ENCODE measurements at places on chromosomes 4 and X. TPM values are rescaled to one million over a fixed set of nuclear protein-coding genes. Genes with fewer than 3 reads are reported as not detected.
A peak's percentile ranks its signal among the peaks of the same experiment; 100 is the strongest.

DNA sequence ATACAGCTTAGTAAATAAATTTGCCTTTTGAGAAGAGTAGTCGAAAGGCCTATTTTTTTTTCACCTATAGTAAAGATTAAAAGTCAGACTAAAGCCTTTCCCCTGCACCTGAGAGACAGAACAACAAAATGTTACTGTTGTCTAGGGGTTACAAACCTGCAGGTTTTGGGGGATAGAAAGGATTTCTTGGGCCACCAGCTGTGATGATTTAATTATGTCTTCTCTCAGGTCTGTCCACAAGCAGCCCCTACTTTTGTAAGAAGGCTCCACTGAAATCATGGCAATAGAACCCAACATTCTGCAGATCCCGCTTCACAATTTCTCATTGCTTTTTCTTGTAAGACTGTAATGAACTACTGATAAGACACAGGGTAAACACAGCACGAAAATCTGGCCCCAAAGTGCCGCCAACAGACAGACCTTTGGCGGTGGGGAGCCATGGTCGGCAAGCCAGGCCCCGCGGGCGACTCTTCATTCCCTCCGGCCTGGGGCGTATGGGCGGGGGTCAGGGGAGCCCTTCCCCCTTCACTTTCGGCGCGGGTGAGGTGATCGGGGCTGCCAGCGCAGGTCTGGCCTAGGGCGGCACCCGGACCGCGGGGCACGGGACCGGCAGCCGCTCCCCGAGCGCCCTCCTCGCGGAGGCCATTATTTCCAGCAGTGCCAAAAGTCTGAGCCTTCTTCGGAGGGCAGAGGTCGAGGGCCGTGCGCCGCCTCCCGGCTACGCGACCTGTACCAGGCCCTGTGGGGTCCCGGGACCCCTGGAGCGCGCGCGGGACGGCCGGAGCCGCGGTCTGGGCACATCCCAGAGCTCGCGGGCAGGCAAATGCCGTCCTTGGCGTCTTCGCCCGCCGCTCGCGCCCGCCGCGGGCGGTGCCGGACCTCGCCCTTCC, 812 bp upstream of the KDM6A start:
- no peaks in the 10 kb centered on the region for H3K4me1 ChIP-seq
- H3K36me3 ChIP-seq = peaks cover 45% of the 10 kb centered on the region
- peak overlapping the region; percentile 86 for H3K27ac ChIP-seq
- H3K4me3 ChIP-seq = peak overlapping the region; percentile 73
- no peaks in the 10 kb centered on the region for H3K27me3 ChIP-seq

GRCh38 chr4:6723851-6724250, 7.9 kb downstream of the BLOC1S4 start:
- DNase-seq = no peak
- no peak overlapping the region for H3K27ac ChIP-seq
- no peaks in the 10 kb centered on the region for H3K27me3 ChIP-seq

DNA sequence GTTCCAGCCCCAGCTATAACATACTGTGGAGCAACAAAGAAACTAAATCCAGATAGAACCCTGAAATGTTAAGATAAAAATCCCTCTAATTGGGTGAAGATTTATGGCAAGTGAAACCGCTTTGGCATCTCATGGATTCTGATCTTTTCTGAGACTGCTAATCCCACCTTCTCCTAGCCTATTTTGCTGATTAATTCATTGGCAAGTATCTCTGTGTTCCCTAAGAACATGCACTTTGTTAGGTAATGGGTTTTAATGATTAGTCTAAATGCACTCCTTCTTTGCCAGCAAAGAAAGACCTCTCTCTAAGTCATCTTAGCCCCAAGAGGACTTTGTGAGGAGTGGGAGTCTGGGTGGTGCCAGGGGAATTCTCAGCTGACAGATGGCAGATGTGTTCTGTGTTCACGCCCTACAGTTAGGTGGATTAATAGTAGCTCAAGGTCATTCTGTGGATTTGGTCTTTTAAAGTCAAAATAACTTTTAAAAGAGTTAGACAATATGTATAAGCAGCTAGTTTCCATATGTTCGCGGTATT, 171.3 kb downstream of the UNC5C start:
- H3K4me1 ChIP-seq = no peaks in the 10 kb centered on the region
- DNase-seq = no peak
- no peaks in the 10 kb centered on the region for H3K27me3 ChIP-seq

Gene CT83
- total RNA-seq = 30.5 TPM

DNA sequence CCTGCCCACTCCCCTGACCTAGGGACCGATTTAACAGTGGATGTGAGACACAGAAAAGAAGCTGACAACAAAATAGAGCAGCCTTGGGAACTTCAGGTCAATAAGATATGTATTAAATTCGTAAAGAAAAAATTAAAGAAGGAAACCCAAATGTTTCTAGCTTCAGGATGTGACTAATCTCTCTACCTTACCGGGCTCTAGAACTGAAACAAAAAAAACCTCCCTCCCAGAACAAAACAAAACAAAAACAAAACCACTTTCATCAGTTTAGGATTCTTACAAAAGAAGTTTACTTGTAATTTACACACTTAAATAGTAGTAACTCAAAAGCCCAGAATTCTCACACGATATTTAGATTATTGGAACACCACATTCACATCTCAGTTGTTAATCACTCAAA, 185.8 kb upstream of the RPS6KA3 start:
- H3K27ac ChIP-seq = no peak overlapping the region
- no peaks in the 10 kb centered on the region for H3K4me1 ChIP-seq
- H3K4me3 ChIP-seq = no peak overlapping the region
- no peak for DNase-seq
- no peaks in the 10 kb centered on the region for H3K27me3 ChIP-seq
- no peaks in the 10 kb centered on the region for H3K36me3 ChIP-seq

DNA sequence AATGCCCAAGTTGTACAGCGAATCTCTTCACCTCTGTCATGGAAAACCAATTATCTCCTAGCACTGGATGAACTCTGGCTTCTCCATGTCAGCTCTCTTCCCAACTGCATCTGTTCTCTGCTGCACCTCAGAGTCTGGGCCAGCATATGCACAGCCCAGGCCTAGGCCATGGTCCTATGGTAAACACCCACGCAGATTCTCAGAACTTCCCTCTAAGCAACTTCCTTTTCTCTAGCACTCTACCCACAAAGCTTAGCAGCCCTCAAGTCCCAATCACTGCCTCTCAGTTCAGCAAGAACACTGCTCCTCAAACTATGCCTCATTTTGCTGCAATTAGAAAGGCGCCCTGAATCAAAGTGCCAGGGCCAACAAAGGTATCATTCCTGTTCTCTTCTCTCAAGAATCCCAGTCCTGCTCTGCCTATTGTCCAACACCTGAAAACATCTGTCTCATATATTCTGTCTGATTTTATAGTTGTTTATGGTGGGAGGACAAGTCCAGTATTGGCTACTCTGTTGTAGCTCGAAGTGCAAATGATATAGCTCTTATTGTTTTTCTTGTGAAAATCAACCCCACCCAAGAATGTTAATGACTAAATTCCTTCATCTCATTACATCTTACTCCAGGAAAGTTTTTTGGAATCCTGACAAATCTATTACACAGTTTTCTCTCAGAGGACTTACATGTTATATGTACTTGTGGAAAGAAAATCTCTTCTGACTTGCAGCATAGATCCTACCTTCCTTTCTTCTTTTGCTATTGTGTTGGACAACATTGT, 85.4 kb downstream of the DCHS2 start:
- H3K27ac ChIP-seq = no peak overlapping the region
- no peaks in the 10 kb centered on the region for H3K4me1 ChIP-seq
- no peak overlapping the region for H3K4me3 ChIP-seq
- no peaks in the 10 kb centered on the region for H3K27me3 ChIP-seq

GRCh38 chr4:138062929-138063328, 179.2 kb downstream of the SLC7A11 start:
- no peak overlapping the region for H3K27ac ChIP-seq
- no peaks in the 10 kb centered on the region for H3K36me3 ChIP-seq
- no peak for DNase-seq
- no peak overlapping the region for H3K4me3 ChIP-seq
- H3K4me1 ChIP-seq = no peaks in the 10 kb centered on the region
- no peaks in the 10 kb centered on the region for H3K27me3 ChIP-seq

GRCh38 chr4:173365359-173365996, 5.3 kb upstream of the SAP30 start:
- no peaks in the 10 kb centered on the region for H3K4me1 ChIP-seq
- no peaks in the 10 kb centered on the region for H3K27me3 ChIP-seq
- no peak overlapping the region for H3K27ac ChIP-seq
- no peak for DNase-seq

GRCh38 chr4:36111172-36111571, 133.1 kb downstream of the ARAP2 start:
- no peaks in the 10 kb centered on the region for H3K27me3 ChIP-seq
- no peaks in the 10 kb centered on the region for H3K4me1 ChIP-seq
- H3K36me3 ChIP-seq = peaks cover 5% of the 10 kb centered on the region
- DNase-seq = no peak

Gene MND1
- 13.1 TPM for total RNA-seq

- H3K27me3 ChIP-seq = no peaks in the 10 kb centered on the region
- peak overlapping the region; percentile 66 for H3K4me3 ChIP-seq
- DNase-seq = peak; percentile 40
- H3K36me3 ChIP-seq = peaks cover 72% of the 10 kb centered on the region
- peaks cover 18% of the 10 kb centered on the region for H3K4me1 ChIP-seq
- peak overlapping the region; percentile 66 for H3K27ac ChIP-seq
Observed at GRCh38 chr4:2935762-2936743, 27.2 kb downstream of the NOP14 start.

GRCh38 chrX:14427614-14428013, 101.7 kb upstream of the GLRA2 start:
- peaks cover 9% of the 10 kb centered on the region for H3K27me3 ChIP-seq
- H3K4me1 ChIP-seq = no peaks in the 10 kb centered on the region
- H3K36me3 ChIP-seq = no peaks in the 10 kb centered on the region
- H3K27ac ChIP-seq = no peak overlapping the region
- H3K4me3 ChIP-seq = no peak overlapping the region
- no peak for DNase-seq

GRCh38 chr4:13364172-13364571, 120.0 kb downstream of the RAB28 start:
- no peaks in the 10 kb centered on the region for H3K4me1 ChIP-seq
- H3K36me3 ChIP-seq = no peaks in the 10 kb centered on the region
- H3K27ac ChIP-seq = no peak overlapping the region
- no peak for DNase-seq

DNA sequence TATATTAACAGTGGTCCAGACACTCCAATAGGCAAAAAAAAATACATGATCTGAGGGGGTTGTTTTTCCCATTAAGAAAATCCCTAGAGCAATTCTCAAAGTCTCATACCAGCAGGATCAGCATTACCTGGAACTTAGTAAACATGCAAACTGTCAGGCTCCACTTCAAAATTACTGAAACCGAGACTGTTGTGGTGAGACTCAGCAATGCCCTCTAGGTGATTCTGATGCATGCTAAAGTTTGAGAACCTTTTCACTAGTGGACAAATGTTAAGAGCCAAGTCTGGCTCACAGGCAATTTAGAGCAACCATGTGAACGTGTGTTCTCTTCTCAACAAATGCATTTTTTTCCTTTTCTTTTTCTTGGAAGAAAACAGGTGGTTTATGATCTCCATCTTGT, 30.2 kb downstream of the NEK1 start:
- H3K36me3 ChIP-seq = no peaks in the 10 kb centered on the region
- no peaks in the 10 kb centered on the region for H3K27me3 ChIP-seq
- no peak for DNase-seq
- H3K4me1 ChIP-seq = no peaks in the 10 kb centered on the region
- H3K4me3 ChIP-seq = no peak overlapping the region

DNA sequence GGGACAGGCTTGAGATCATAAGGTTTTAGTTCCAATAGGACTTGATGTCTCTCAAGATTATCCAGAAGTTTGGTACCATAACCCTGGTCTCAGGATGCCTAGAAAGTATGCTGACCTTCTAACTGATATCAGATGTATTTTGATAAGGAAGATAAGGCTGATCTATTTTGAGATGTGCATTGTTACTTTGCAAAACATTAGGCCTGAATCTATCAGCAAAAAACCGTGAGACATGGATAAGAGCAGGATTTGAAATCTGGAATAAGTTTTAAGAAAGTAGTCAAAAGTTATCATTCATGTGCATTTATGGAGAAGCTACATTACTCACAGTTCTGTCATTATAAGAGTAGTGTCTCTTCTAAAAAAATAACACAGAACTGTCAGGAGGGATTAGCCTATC, 467.1 kb upstream of the HS3ST1 start:
- no peak for DNase-seq
- no peaks in the 10 kb centered on the region for H3K36me3 ChIP-seq
- H3K4me1 ChIP-seq = peaks cover 13% of the 10 kb centered on the region
- H3K27ac ChIP-seq = no peak overlapping the region

DNA sequence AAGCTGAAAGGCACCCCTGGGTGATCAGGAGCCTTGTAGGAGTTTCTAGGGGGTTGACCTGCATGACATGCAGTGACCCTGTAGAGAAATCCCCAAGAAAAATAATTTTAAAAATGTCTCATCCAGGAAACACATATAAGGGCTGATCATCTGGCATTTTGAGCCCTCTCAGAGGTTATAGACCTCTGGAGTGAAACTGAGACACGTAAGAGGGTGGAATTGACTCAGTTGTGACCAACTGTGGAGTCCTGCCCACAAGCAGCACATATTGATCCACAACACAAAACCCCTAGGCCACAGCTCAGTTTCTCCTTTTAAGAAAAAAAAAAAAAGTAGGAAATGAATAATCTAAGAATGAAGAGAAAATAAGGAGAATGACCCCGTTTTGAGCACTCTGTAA, 32.5 kb upstream of the MTMR8 start:
- no peaks in the 10 kb centered on the region for H3K27me3 ChIP-seq
- no peaks in the 10 kb centered on the region for H3K4me1 ChIP-seq
- no peaks in the 10 kb centered on the region for H3K36me3 ChIP-seq
- no peak for DNase-seq

DNA sequence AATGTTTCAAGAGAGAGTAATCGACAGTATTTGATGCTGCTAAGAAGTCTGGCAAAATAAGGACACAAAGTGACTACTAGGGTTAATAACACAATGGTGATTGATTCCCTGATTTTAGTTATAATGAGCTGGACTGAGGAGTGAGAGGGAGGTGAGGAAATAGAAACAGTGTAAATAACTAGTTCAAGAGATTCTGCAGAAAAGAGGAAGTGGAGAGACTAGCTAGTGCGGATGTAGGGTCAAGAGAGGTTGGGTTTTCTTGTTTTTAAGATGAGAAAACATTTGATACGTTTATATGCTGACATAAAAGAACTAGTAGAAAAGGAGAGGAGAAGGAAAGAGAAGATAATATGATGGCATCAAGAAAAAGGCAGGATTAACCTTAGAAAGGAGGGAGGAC, 12.2 kb upstream of the TRPC5 start:
- no peaks in the 10 kb centered on the region for H3K27me3 ChIP-seq
- H3K27ac ChIP-seq = no peak overlapping the region

DNA sequence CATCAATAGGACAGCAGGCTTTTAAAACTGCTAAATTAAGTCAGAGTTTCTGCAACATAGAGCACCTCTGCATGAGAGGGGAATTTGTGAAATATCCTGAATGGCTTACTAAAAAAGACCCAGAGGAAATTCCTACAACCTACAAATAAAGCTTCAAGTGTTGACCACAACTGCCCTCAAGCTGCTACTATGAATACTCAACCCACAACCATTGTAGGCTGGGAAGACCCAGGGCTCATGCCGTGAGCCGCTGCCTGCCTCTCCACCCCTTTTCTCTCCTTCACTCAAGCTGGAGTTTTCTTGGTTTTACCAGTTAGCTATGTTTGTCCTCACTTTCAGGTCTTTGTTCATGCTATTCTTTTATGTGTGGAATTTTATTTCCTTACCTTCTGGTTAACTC, 151.6 kb downstream of the EMCN start:
- no peaks in the 10 kb centered on the region for H3K36me3 ChIP-seq
- no peak overlapping the region for H3K27ac ChIP-seq
- H3K4me3 ChIP-seq = no peak overlapping the region
- no peak for DNase-seq
- H3K27me3 ChIP-seq = no peaks in the 10 kb centered on the region

- peaks cover 8% of the 10 kb centered on the region for H3K4me1 ChIP-seq
- no peak overlapping the region for H3K27ac ChIP-seq
- H3K27me3 ChIP-seq = no peaks in the 10 kb centered on the region
- H3K36me3 ChIP-seq = no peaks in the 10 kb centered on the region
- DNase-seq = peak; percentile 23
Observed at GRCh38 chr4:168604496-168605373, 107.9 kb downstream of the PALLD start.
